ENCODE measurements at places on chromosomes 5 and 9.

DNA sequence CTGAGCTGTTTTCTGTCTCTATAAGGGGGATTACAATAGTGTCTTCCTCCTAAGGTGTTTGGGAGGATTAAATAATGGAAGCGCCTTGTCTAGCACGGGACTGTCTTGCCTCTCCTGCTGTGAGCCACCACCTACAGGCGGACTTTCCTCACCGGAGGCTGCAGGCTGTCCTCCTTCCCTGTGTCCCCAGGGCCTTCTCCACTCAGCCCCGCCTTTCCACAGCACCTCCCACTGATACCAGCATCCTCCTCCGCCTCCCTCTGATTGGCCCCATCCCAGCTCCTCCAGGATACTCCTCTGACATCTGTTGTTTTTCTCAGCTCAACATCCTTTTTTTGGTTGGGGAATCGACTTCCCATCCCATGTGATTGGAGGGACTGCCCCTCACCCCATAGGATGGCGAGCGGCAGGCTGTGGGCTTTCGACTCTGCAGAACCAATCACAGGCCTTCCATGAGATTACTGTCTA, 851 bp upstream of the ZDHHC12 start:
- peak; percentile 19 for DNase-seq

DNA sequence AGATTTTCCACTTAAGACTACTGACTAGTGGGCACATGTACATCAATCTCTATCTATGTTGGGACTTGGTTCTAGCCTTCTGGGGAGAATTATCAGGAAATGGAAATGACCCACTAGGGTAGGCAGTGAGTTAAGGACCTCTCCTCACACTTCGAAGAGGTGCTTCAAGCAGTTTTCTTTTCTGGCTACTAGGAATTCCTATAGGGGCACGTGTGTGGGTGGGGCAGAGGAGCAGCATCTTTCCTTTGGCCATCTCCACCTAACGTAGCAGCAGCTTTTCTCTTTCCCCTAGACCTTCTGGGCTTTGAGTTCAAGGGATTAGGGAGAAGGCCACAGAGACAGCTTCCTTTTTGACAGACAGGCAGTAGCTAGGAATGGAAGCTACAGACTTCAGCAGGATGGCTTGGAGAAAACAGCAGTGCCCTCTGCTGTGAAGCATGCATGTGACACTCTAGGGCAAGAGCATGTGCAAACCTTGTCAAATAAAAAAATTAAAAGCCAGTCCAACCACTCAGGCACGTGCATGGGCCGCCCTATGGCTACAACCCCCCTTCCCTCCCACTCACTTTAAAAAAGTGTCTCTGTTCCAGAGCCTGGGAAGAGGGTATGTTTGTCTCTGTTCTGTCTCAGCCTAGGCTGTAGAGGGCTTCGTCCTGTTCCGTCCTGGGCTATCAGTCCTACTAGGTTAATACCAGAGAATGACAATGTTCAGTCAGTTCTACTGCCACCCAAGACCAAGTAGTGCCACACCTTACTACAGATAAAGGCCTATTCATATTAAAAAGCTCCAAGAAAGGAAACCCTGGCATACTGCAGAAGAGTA, 8.7 kb upstream of the GFRA3 start:
- DNase-seq = no peak

- DNase-seq = no peak
Observed at GRCh38 chr5:77776554-77777206, 541 bp upstream of the TBCA start.

DNA sequence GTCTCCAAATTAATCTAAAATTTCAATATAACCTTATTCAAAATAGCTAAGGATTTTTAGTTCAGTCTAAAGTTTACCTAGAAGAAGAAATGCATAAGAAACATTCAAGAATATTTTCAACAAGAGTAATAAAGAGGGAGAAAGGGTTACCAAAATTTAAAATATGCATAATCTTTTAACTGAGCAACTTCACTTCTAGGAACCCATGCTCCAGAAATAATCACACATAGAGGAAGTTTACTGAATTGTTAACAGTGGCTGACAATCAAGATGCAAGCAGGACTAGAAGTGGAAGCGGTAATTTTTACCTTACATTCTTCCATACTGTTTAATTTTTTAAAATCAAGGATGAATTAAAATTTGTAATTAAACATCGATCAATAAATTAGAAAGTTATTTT, 1.9 kb downstream of the PJA2 start:
- DNase-seq = no peak

- peak; percentile 55 for DNase-seq
Observed at GRCh38 chr5:1380011-1380817, 35.3 kb upstream of the CLPTM1L start.

Measured in stimulated activated CD4-positive, alpha-beta T cell treated with anti-CD3 and anti-CD28 coated beads, Interleukin-4, amount 100 ng/mL, for 1 hour (primary cell).